Activated T-helper 1 cell treated with Interleukin-2 at 50 U/mL for 16 hours (primary cell): ENCODE measurements at places on chromosomes 1 and 21.

GRCh38 chr1:54384918-54385726, 21.1 kb downstream of the SSBP3 start:
- DNase-seq = no peak

- DNase-seq = no peak
These were observed 93.4 kb downstream of the SLC25A24 start for GRCh38 chr1:108106775-108107174.

- no peak for DNase-seq
These were observed 96.7 kb upstream of the HP1BP3 start for GRCh38 chr1:20883766-20884165.

DNA sequence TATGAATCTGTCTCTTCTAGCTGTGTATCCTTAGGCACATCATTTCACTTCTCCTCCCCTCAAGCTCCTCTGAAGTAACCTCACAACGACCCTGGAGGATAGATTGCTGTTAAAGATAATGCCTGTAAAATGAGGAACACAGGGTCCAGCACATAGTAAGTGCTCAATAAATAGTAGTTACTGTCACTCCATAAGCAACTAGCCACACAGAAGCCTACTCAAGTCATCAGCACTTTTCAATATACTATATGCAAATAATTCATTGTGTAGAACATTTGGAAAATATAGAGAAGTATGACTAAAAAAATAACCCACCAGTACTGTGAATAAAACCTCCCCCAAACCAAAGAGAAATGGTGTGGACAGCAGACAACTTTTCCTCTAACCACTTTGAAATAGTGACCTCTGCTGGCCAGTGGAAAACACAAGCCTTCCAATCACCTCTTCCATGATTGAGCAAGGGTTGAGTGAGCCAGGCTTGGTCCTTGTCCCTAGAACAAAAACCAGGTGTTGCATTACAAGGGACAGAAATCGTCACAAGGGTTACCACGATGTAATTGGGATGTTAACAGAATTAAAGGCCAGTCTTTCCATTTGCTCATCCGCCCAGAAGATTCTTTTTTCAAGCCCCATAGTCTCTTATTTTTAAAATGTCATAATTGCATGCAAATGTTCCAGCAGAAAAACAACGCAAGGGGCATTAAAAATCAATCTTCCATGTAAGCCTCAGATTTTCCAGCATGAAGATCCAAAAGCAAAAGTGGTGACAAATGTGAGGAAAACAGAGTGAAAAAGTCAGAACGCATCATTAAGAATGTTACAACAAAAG, 15.7 kb upstream of the GLIS1 start:
- no peak for DNase-seq

DNA sequence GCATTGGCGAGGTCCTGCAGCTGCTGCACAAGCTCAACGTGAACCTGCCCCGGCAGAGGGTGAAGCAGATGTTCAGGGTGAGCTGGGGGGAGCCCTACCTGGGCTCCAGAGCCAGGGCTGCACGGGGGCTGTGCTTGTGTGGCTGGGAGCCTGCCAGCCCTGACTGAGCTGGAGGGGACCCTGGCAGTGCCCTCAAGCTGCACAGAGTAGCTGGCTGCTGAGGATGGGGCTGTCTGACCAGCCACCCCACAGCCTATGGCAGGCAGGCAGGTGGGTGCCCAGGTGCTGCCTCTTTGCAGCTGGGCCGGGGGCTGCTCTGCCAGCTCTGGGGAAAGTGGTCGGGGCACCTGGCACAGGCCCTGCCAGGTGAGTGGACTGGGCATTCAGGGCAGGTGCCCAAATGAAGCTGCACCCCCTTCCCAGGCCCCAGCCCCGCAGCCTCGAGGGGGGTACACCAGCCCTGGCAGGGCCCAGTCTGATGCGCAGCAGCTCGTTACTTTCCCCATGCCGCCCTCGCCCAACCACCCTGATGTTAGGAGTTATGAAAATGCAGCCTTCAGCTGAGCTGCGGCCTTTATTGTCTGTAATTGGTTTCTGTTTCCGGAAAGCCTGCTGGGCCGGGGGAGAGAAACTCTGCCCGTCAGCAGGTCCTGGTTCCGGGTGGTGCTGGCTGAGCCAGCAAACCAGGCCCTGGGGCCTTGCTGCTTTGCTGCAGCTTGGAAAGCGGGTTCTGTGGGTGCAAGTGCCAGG, 4.3 kb downstream of the PLCH2 start:
- DNase-seq = no peak
